ENCODE measurements at places on chromosomes 5 and 9.

- no peak for DNase-seq
Measured at GRCh38 chr9:92696619-92697018, 26.7 kb upstream of the IPPK start.

DNA sequence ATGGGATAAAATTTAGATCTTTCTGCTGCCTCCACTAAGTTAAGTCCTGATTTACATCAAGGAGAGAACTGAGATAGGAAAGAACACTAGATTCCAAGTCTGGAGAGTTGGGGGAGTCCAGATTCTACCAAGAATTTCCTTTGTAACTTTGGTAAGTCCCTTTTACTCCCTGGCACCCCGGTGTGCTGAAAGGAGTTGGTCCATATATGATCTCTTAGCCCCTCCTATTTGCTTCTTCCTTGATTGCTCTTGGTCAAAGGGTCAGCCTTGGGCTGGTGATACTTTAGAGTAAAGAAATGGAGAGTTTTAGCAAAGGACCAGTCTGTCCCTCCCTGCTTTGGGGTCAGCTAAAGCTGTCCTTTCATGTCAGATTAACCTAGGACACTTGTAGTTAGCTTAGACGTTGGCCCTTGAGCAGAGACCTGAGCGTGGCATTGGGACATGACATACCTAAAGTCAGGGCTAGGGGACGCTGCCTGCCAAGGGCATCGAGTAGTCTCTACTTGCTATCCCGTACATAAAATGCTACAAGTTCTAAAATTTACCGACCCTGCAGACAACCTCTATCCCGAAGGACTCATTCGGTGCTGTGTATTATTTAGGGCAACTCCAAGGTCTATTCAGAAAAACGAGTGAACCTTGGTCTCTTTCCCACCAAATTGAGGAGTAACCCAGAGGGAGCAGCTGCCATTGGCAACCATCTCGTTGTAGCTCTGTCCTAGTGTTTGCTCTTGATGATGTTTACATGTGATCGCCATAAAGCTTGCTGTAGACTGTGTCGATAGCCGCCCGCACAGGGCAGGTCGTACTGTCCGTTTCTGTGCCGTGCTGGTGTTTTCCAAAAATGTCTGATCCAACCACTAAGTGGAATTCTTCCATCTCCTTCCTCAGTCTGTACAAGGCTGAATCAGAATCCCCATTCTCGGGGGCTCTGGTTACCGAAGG, 94.4 kb downstream of the PDE6A start:
- DNase-seq = no peak

- no peak for DNase-seq
Measured at GRCh38 chr5:142117579-142118151, 9.1 kb downstream of the NDFIP1 start.

- DNase-seq = no peak
Measured at GRCh38 chr5:60386436-60387050, 313.4 kb downstream of the DEPDC1B start.
